ENCODE measurements at places on chromosomes 12 and 14.

GRCh38 chr14:105018414-105018813, 2.5 kb downstream of the CDCA4 start:
- no peak for DNase-seq

GRCh38 chr12:15855646-15856045, 26.5 kb upstream of the STRAP start:
- no peak for DNase-seq

GRCh38 chr12:115763376-115763775, 514.1 kb downstream of the MED13L start:
- DNase-seq: peak; percentile 24

DNA sequence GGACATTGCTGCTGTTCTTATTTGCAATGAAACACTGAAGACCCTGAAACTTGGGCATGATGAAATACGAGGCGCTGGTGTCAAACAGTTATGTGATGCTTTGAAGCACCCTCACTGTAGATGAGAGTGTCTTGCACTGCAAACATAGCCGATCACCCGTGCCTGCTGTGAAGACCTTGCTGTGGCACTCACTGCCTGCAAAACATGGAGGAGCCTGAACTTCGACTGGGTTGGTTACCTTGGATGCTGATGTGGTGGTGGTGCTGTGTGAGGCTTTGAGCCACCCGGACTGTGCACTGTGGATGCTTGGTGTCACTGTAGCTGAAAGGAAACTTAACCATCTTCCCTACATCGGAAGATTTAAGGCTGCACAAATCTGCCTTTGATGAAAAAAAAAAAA, 162.9 kb downstream of the GLT1D1 start:
- DNase-seq: no peak

DNA sequence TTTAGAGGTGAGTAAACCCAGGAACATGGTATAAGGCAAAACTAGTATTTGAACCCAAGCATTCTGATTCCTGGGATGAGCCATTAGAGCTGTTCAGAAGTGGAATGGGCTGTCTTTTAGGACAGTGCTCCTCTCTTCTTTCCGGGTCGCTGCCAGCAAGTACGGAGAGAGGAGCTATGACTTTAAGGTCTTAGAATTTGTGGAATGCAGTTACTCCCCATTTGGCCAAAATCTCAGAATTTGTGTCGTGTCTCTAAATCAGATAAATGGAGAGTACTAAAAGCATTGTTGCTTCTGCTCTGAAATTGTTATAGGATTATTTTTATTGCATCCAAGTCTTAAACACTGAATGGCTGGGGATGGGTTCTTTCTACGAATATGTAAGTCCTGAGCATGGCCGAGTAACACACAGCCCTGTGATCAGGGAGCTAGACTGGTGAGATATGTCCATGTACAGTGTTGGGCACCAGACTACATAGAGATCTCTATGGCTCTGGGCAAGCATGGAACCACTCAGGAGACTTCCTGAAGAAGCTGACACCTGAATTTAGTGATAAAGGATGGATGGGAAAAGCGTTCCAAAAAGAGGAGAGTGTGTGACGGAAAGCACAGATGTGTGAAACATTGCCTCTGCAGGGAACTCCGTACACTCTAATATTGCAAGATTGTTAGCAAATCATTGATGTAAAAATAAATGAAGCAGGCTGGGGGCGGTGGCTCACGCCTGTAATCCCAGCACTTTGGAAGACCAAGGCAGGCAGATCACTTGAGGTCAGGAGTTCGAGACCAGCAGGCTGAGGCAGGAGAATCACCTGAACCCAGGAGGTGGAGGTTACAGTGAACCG, 184.7 kb downstream of the SRGAP1 start:
- no peak for DNase-seq

GRCh38 chr12:93745286-93745685, 68.1 kb downstream of the CRADD start:
- DNase-seq: no peak

GRCh38 chr12:130742716-130743115, 26.6 kb upstream of the RIMBP2 start:
- DNase-seq: no peak

- DNase-seq: no peak
These were observed 40.0 kb downstream of the FGD6 start for GRCh38 chr12:95177201-95177768.

GRCh38 chr14:88824314-88825077, at the start of gene TTC8:
TSS of gene TTC8 (plus strand) at chr14:88824651. CDS start at chr14:88824708, 57 bp downstream.
- peak; percentile 94 for DNase-seq

- no peak for DNase-seq
These were observed 22.9 kb upstream of the ARL1 start for GRCh38 chr12:101430456-101430855.

GRCh38 chr12:104022786-104023185, 27.2 kb downstream of the GLT8D2 start:
- no peak for DNase-seq

- no peak for DNase-seq
These were observed 86.3 kb upstream of the NID2 start for GRCh38 chr14:52154992-52155650.

DNA sequence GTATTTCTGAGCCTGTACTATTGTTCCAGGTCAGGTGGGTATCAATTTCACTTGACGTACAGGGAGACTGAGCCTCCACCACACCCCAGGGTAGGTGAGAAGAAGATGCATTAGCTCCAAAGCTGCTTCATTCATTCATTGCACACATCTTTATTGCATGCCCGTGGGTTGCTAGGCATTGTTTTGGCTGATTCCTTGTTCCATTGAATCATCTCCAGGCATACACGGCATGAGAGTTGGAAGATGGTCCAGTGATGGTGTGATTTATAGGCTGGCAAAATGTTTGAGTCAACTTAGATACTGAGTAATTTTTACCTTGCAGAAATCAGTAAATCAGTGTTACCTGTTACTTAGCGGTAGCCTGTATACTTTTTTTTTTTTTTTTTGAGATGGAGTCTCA, 21.2 kb downstream of the KLC1 start:
- DNase-seq: no peak

DNA sequence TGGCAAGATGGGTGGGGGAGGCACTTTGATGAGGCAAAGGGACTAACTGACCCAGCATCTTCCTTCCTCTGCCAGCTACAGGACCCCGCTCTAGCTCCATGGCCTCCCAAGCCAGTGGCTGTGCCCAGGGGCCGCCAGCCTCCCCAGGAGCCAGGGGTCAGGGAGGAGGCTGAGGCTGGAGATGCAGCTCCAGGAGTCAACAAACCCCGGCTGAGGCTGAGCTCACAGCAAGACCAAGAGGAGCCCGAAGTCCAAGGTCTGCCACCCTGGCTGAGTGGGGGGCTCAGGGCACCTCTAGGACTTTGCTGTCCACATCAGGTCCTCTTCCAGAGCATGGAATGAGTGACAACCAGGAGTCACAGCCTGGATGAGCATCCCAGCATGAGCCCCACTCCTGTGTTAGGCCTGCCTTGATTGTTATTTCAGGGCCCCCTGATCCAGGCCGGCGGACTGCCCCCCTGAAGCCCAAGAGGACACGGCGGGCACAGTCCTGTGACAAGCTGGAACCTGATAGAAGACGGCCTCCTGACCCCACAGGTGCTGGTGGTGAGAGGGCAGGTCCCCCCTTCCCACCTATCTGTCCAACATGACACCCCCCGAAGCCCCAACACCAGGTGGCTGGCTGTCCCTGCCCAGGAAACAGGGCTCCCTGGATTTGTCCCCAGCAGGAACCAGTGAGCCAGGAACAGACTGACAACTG, 2.5 kb upstream of the CPNE6 start:
- DNase-seq: no peak

- DNase-seq: no peak
These were observed 6.9 kb downstream of the FBXO34 start for GRCh38 chr14:55277972-55278740.

GRCh38 chr12:98644433-98644711, 216 bp downstream of the IKBIP start:
- DNase-seq: no peak

DNA sequence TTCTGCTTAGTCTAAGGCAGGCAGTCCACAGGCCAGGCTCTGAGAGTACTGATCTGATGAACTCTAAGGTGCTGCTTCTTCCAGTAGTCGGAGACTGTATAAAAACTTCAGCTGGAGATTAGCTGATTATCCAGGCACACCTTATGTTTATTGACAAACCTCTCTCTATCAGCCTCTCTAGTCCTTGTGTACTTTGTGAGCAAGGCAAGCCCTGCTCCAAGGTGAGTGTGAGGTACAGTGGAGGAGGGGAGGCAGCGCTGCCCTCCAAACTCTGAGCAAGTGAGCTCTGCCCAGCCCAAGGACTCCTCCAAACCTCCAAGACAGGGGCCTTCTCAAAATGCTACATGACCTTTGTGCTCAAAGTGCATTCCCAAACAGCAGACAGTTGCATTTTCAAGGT, 95.9 kb upstream of the CDKN3 start:
- DNase-seq: no peak

DNA sequence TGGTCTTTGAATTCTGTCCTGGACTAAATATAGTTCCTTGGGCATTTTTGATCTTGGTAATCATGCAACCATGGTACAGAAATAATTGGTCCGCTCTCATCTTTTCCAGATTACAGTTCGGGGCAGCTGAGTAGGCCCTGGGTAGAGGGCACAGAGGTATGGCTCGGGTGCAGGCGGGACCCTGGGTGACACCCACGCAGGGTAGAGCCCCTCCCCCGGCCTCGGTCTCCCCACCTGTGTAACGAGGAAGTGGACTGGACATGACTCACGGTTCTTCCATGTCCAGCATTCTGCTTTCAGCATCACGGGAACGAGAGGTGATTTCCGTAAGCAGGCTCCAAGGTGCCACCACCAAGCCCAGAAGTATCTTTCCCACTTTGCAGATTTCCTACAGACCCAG, 91.0 kb upstream of the DIO3 start:
- DNase-seq: no peak

DNA sequence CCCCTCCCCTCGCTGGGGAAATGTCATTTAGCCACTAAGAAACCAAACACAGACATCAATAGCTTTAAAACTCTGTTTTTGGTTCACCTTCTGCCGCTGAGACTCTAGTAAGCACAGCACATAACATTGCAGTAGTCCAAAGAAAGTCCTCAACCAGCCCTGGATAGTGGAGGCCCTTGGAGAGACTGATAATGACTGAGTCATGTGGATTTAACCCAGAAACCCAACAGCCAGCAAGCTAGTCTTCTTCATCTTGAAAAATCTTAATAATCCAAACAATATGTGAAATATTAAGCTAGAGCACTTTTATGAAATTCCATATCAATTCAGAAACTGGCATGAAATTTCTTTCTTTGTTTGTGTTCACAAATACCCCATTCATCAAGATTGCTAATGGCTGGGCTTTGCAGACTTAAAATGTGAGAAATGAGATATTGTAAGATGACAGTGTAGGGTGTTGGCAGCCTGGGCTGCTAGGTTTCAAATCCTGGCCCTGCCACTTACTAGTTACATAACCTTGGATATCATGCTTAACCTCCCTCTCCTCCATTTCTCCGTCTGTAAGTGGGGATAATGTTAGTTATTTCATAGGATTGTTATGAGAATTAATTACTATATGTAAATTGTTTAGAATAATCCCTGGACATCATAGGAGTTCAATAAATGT, 40.1 kb downstream of the RERG start:
- DNase-seq: no peak

DNA sequence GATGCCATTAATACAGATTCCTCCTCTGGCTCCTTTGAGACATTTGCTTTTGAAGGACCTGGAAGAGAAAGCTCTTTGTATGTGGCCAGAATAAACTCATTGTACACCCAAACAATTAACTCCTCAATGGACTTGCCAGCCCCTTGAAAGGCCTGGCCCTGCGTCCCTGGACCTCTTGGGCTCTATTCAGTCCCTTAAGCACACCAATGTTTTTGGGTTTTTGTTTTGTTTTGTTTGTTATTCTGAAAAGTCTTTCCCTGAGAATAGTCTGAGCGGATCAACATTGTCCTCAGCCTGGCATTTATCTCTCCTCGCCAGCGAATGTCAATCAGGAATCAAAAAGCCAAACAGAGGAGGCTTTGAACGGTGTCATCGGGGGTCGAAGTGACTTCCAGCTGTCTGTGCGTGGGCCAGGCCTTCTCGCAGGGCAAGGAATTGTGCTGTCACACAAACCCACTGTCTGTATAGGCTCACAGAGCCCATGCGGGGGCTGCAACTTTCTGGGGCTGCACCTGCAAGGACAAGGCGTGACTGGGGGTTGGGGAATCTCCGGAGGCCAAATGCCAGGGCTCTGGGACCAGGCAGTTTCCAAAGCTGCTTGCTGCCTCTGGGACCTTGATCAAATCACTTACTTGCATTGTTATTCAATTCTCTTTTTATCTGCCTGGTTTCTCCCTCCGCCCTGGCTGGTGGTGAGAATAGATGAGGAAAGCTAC, 108.3 kb downstream of the SMOC1 start:
- peak; percentile 90 for DNase-seq

GRCh38 chr12:122189626-122190475, 6.9 kb downstream of the LRRC43 start:
- no peak for DNase-seq

- DNase-seq: no peak
These were observed 85.1 kb downstream of the DIP2B start for GRCh38 chr12:50589650-50590435.

DNA sequence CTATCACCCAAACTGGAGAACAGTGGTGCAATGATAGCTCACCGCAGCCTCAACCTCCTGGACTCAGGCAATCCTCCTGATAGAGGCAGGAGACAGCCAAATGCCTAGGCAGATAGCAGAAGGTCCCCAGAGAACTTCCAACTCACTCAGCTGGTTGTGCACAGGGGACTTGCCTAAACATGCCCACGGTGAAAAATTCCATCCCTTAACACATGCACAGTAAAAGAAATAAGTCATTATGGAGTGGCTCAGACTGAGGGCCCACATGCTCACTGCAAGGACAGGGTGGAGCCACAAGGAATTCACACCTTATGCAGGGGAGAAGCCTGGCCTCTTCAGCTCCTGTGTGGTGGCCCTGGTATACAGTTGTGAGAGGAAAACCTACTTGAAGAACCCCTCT, 525.8 kb upstream of the ATP2B1 start:
- DNase-seq: no peak

- no peak for DNase-seq
These were observed 12.3 kb upstream of the DCD start for GRCh38 chr12:54660320-54660962.

- no peak for DNase-seq
These were observed 155.5 kb downstream of the PCNX1 start for GRCh38 chr14:71062581-71063303.

DNA sequence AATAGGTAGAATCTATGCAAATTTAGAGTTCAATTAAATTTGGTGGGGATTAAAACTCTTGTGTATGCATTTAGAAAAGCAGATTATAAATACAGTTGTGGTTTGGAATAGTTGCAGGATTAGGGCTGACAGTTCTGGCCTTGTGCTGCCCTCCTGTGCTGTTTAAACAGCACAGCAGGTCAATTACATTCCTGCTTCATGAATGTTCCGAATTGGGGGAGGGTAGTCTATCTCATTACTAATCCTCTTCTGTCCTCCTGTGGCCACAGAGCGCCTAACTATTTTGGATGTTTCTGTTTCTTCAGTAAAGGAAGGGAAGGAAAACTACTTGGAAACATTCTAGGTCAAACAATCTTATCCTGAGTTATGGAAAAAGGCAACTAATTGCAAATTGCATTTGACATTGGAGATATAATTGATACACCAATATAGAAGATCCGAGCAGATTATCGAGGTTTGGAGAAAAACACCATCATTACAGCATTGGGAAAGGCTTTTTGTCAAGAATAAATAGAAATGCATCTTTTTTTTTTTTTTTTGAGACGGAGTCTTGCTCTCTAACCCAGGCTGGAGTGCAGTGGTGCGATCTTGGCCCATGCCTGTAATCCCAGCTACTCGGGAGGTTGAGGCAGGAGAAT, 8.7 kb upstream of the GPR19 start:
- DNase-seq: peak; percentile 84

All from testis (tissue), 5 donors.